ENCODE measurements at places on chromosomes 16 and 17.

DNA sequence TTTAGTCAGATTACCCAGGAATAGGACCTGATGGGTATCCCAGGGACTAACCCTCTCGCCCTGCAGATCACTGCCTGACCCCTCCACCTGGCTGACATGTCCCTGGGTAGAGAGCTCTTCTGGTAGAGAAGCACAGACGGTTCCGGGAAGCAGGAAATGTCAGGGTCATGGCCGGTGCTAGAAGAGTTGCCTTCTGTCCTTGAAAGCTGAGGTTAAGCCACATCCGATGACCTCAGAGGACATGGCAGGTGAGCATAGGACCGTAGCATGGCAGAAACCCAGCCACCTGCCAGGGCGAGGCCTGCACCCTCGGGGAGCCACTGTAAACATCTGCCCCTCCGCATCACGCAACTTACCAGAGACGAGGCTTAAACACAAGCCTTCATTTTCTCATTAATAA, 483.7 kb downstream of the SOX9 start:
- no peak for DNase-seq

GRCh38 chr17:74201250-74201649, 2.2 kb upstream of the RPL38 start:
- peak; percentile 15 for DNase-seq

GRCh38 chr17:59842901-59843652, 49.7 kb downstream of the TUBD1 start:
- peak; percentile 84 for DNase-seq

GRCh38 chr16:71254832-71255525, 24.5 kb upstream of the HYDIN start:
- no peak for DNase-seq

- DNase-seq, result no peak
Measured at GRCh38 chr17:75471207-75471606, 14.8 kb downstream of the TMEM94 start.

DNA sequence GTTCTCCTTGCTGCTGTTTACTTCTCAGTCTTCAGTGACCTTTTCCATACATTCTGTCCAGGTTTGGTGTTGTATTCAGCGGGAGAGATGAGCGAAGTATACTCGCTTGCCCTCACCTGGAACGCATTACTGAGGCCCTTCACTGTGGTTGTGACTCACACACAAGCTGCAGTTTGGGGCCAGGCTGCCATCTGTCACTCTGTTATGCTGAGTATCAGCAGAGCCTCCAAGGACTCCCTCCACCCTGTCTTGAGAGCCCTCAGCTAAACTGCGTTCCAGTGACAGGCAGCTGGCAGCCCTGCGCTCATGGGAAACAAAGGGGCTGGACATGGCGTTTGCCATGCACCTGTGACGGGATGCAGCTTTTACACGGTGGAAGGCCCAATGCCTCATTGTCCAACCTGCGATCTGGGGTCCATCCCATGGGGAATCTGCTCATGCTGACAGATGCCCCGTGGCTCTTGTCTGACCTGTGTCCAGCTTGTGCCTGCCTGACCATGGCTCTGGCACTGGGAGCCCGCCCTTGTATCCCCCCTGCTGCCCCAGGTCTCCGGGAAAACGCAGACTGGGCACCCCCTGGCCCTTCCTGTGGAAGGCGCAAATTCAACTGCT, 6.5 kb upstream of the ZNF778 start:
- DNase-seq, result no peak

GRCh38 chr17:12830777-12831247, 41.5 kb downstream of the ARHGAP44 start:
- no peak for DNase-seq

- DNase-seq, result no peak
Measured at GRCh38 chr17:80703142-80703478, 158.5 kb downstream of the RPTOR start.

DNA sequence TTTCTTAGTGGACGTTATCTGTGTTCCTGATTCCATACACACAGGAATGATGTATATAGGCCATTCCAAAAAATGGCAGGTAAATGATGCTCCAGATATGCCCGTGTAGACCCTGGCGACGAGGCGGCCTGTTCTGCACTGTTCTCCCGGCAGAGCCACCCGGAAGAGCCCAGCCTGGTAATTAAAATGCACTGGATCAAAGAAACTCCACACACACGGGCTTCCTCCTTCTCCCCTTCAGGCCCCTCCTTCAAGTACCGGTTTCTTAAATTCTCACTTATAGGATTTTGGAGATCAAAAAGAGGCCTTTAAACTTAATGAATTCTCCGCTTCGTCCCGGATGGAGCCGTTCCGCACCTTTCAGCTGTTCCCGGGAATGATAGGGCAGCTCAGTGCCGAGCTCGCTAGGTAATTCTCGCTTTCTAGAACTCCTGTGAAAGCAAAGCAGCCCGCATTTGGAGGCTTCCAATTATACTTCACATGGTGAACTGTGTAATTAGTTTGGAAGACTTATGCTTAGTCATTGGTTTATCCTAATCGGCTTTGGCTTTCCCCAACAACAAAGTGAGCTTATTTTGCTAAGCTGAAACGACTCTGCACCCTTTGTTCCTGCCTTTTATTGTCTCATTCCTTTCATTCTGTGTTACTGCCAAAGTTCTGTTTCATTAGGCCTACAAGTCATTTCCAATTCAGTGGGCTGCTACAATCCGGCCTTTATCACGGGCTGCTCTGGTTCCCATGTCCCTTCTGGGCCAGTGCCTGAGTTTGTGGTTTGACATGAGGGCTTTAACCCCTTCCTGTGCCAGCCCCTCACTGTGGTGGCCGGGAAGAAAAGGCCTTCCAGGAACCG, 150.0 kb downstream of the MSI2 start:
- DNase-seq, result peak; percentile 30

- DNase-seq, result no peak
Measured at GRCh38 chr16:88316151-88316550, 66.6 kb upstream of the ZNF469 start.

- DNase-seq, result no peak
Measured at GRCh38 chr16:71425746-71426068, 16.1 kb downstream of the TLE7 start.

DNA sequence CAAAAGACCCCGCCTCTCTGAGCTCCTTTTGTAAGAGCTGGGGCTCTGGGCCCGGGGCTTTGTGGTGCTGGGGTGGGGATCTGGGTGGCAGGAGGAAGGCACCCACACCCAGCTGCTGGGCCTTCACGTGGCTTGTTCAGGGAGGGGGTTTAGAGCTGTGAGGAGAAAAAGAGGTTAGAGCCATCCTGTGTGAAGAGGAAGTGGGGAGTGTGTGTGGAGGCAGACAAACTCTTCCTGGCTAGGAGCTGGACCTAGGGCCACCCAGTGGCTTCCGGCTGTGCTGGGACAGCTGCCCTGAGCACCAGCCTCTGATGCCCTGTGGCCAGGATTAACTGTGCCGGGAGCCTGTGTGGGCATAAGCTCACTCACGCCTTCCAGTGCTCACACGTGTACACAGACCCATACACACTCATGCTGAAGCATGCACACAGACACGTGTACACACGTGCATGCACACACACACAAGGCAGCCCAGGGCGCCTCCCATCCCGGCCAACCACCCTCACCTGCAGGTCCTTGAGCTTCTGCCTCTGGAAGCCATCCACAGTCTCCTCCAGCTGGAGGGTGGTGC, 7.4 kb downstream of the CIBAR2 start:
- no peak for DNase-seq

DNA sequence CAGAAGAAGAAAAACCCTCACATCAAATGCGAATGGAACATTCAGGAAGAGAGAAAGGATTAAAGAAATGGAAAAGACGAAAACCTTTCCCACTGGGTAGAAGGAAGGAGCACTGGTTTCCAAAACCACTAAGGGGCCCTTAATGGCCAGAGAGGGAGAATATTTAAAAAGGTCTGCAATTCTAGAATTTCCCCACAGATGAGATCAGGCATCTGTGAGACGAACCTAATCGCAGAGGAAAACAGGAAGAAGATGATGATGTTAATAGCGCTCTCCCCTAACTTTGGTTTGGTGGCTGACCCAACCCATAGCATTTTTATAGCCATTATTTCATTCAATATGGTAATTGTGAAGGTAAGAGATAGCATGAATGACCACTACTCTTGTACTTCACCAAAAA, 32.8 kb downstream of the XYLT1 start:
- no peak for DNase-seq

DNA sequence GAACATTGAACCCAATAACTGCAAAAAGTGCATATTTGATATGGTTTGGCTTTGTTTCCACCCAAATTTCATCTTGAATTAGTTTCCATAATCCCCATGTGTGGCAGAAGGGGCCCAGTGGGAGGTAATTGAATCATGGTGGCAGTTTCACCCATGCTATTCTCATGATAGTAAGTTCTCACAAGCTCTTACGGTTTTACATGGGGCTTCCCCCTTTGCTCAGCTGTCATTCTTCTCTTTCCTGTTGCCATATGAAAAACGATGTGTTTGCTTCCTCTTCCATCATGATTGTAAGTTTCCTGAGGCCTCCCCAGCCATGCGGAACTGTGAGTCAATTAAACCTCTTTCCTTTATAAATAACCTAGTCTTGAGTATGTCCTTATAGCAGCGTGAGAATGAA, 127.6 kb downstream of the CHD9NB start:
- DNase-seq, result no peak

DNA sequence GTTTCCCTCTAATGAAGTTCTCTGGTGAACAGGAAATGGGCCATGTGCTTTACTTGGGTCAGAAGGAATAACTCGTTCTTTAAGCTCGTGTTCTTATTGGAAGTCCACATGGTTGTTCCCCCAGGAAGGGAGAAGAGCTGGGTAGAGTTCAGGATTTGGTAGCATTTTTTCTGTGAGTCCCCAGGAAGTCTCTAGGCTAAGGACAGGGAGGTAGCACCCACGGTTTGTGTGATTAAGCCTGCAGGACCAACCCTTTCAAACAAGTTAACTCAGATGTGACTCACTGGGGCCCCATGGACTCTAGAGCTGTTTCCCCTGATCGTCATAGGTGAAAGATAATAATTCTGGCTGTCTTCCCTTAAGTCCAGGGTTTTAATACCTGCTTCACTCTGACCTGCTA, 16.4 kb downstream of the SAP30BP start:
- DNase-seq, result no peak

GRCh38 chr17:81934098-81934757, 2.9 kb downstream of the PYCR1 start:
- no peak for DNase-seq

DNA sequence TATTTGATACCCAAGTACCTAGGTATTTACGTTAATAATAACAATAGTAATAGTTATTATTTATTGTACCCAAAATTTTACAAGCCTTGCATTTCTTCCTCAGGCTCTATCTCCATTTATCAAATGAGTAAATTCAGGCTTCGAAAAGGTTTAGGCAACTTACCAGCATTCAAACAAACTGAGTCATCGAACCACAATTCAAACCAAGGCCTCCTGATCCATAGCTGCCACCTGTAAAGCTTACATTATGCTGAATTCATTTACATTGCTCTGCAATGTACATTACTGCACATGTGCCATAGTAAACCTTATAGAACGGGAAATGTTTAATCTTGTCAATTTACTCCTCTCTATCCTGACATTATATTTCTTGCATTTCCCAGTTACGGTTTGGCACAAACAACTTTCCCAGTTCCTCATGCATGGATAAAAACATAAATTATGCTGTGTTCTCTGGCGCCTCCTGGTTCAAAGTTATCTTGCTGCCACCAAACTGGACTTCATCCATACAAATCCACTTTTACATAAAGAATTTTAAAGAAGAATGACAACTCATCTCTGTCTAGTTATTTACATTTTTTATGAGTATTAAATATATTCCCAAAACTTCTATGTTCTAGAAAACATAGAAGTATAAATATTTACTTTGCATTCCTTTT, 360.6 kb upstream of the SOX9 start:
- DNase-seq, result no peak

GRCh38 chr17:1714980-1715802, 5.0 kb upstream of the TLCD2 start:
- peak; percentile 69 for DNase-seq

DNA sequence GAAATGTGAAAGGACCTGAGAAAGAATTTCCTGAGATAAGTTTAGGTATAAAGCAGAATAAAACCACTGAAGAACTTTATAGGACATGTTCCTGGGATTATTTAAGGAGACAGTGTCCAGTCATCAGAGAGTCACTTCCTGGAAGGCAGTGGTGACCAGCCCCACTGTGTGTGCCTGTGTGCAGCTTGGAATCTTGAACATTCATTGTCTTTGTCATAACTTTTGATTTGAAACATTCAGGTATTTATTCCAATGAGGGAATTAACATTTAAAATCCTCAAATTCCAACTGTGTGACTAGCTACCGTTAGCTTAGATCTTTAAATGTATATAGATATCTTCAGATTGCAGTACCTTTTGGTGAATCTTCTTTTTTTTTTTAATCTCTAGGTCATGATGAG, 61.7 kb upstream of the MRC2 start:
- DNase-seq, result no peak

DNA sequence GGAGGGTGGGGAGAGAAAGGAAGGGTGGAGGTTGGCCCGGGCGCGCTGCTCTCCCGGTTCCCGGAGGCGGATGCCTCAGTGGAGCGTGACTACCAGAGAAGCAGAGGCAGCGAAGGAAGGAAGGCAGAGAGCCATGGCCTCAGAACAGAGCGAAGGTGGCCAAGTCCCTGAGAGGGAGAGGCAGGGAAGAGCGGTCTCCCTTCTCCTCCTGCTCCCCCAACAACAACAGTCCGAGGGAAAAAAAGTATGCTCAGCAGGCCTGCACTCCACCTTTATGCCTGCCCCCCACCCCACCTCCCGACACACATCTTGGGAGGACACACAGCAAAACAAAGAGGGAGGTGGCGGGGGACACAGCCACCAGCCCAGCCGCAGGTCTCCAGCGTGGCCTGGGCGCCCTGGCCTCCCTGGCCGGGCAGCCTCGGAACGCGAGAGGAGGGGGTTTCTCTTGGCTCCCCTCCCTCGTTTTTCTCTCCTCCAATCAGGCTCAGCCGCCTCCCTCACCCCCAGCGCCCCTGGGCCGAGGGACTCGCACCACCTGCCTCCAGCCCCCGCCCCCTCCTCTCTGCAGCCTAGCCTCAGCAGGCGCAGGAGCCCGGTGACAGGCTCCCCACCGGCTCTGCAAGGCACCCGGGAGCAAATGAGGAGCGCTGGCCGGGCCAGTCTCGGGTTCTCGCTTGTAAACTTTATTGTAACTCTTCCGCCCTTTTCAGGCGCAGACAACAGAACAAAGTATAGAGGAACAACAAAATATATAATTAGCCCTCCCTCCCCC, 1.1 kb upstream of the HOXB7 start:
- DNase-seq, result no peak

DNA sequence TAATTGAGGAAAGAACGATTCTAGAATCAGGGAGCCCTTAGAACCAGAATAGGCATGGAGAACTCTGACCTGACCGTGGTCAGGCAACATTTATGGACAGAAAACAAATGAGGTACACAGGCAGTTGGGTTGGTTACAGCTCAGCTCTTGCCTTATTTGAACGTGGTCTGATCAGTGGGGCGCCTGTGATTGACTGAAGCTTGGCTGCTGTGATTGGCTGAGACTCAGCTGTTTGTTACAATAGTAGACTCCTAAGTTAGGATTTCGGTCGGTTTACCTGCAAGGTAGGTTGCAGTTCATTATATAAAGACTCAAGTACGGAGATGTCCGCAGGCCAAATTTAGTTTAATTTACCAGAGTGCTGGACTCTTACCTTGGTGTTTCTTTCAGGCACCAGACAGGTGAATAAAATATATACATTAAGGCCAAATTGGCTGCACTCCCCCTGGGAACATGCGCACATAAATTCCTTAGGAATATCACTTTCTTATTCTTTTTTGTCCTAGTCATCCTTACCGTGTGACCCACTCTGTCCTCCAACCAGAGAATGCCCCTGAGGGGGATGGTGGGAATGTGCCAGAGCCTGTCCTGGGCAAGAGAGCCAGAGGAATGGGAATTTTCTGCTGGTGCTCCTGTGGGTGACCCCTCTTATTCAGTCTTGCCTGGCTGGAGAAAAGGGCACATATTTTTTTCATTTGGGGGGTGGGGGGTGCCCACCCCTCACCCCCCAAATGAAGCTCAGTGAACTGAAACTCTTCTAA, 7.5 kb upstream of the CSNK2A2 start:
- no peak for DNase-seq

All from OCI-M1 (cell line).